Caco-2 (cell line): ENCODE measurements at places on chromosomes 11 and 22.

DNA sequence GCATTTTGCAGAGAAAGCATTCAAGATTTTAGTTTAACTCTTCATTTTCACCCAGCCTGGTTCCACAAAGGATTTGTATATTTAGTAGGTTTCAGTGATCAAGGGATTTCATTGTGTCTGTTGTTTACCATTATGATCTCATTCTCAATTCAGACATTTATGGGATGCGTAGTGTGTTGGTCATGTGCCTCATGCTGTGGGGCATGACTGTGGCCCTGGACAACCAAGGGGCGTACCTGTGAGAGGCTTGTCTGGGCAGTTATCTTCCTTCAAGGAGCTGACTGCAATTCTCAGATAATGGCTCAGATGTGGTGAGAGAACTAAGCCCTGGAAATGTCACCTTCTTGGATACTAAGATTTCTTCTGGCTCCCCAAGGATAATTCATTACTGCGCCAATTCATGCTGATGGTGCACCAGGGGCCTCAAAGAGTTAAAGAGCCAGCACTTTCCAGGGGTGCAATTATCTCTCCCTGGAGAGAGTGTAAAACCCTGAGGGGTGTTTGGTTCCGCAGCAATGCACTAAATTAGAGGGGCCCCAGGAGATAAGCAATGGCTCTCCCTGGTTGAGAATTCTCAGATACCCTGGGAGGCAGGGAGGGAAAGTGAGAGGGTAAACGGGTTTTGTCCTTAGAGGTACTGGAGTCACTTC lies 32.2 kb downstream of the SLC6A5 start:
- no peaks in the 10 kb centered on the region for H3K4me1 ChIP-seq
- no peak overlapping the region for H3K4me3 ChIP-seq
- no peaks in the 10 kb centered on the region for H3K27me3 ChIP-seq
- no peaks in the 10 kb centered on the region for H3K36me3 ChIP-seq

DNA sequence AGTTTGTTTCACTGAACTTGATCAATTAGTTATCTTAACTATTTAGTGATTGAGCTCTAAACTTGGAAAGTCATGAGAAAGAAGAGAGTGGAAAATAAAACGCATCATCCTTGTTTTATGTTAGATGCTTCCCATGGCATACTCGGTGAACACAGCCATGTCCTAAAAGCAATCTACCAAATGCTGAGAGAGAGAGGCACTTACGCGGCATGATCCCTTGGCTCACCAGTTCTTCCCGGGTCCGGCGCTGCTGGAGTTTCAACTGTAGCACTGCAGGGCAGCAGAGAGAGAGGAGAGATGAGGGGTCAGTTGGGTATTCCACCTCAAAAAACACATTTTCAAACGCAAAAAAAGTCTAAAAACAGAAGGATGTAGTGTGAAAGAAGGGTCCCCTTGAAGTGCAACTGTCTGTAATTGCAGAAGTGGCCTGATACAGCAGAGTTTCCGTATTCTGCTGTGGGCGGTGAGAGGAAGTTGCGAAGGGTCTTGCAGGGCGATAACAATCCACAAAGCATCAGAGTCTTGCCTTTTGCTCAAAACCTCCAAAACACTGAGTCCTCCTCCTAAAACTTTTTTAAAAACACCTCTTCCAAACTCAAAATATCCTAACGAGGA lies 92.7 kb downstream of the SGSM3 start:
- H3K36me3 ChIP-seq: no peaks in the 10 kb centered on the region
- H3K27me3 ChIP-seq: no peaks in the 10 kb centered on the region
- no peaks in the 10 kb centered on the region for H3K4me1 ChIP-seq
- no peak for DNase-seq
- no peak overlapping the region for H3K4me3 ChIP-seq

DNA sequence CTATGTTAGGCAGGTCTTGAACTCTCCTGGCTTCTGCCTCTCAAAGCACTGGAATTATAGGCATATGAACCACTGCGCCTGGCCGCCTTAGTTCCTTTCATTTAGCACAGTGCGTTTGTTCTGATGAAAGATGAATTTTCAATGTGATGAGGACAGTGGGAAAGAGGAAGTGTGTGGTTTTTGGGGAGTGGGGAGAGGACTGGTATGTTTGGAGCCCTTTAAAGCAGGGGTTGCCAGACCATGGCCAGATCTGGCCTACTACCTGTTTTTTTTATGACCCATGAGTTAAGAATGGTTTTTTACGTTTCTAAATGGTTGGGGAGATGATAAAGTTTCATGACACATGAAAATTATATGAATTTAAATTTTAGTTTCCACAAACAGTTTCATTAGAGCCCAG lies 12.5 kb downstream of the ATXN10 start:
- DNase-seq: no peak
- H3K4me3 ChIP-seq: no peak overlapping the region
- no peaks in the 10 kb centered on the region for H3K36me3 ChIP-seq
- H3K27me3 ChIP-seq: no peaks in the 10 kb centered on the region
- H3K4me1 ChIP-seq: peaks cover 13% of the 10 kb centered on the region

GRCh38 chr22:23565915-23566704 lies 14.0 kb downstream of the IGLL1 start:
- H3K4me1 ChIP-seq: no peaks in the 10 kb centered on the region
- no peak for DNase-seq
- H3K27ac ChIP-seq: no peak overlapping the region
- no peaks in the 10 kb centered on the region for H3K27me3 ChIP-seq

GRCh38 chr11:129423426-129423825 lies 47.8 kb downstream of the BARX2 start:
- H3K4me3 ChIP-seq: no peak overlapping the region
- no peaks in the 10 kb centered on the region for H3K36me3 ChIP-seq
- H3K27ac ChIP-seq: peak overlapping the region; percentile 70
- no peaks in the 10 kb centered on the region for H3K27me3 ChIP-seq
- H3K4me1 ChIP-seq: peaks cover 68% of the 10 kb centered on the region

DNA sequence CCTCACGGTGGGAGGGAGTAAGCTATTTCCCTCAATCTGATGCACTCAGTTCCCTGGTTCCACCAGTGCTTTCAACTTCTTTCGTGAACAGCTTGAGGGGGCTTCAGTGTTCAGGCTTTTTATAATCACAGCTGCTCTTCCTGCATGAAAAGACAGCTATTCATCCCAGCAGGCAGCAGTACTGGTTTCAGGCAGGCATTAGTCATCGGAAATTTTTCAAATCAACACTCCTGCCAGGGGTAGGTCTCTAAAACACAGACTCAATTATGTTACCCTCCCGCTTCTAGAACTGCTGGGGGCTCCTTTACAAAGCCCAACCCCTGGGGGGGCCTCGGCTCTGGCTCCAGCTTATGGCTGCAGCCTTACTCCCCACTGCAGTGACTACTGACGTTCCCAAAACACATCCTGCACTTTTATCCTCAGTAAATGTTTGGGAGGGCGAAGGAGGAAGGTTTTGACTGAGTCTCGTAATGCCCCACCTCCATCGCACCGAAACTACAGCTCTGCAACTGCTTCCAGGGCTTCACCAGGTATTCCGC lies 5.8 kb downstream of the POLDIP3 start:
- H3K27me3 ChIP-seq: no peaks in the 10 kb centered on the region
- H3K4me1 ChIP-seq: peaks cover 5% of the 10 kb centered on the region; the same call in 1 of the 2 replicates
- peaks cover 2% of the 10 kb centered on the region for H3K36me3 ChIP-seq
- H3K27ac ChIP-seq: no peak overlapping the region

GRCh38 chr11:132644520-132645239 lies 887.6 kb downstream of the OPCML start:
- H3K4me3 ChIP-seq: no peak overlapping the region
- no peaks in the 10 kb centered on the region for H3K4me1 ChIP-seq
- DNase-seq: no peak
- H3K27ac ChIP-seq: no peak overlapping the region
